ENCODE measurements at places on chromosomes 12 and 14.

GRCh38 chr12:76356071-76356470 is 7.9 kb upstream of the BBS10 start:
- no peak for DNase-seq

DNA sequence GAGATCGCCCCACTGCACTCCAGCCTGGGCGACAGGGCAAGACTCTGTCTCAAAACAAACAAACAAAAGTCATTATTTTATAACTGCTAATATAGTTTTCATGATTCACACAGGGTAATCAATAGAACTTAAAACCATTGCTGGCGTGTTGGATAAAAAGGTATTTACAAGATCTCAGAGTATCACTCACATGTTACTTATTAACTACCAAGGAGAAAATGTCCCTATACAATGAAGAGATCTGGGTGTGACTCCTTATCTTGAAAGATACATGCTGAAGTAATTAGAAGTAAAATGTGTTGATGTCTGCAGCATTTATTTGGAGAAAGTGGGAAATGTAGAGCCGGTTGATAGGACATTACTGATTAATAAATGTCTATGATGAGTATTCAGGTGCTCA is 57.3 kb upstream of the PIK3C2G start:
- no peak for DNase-seq

DNA sequence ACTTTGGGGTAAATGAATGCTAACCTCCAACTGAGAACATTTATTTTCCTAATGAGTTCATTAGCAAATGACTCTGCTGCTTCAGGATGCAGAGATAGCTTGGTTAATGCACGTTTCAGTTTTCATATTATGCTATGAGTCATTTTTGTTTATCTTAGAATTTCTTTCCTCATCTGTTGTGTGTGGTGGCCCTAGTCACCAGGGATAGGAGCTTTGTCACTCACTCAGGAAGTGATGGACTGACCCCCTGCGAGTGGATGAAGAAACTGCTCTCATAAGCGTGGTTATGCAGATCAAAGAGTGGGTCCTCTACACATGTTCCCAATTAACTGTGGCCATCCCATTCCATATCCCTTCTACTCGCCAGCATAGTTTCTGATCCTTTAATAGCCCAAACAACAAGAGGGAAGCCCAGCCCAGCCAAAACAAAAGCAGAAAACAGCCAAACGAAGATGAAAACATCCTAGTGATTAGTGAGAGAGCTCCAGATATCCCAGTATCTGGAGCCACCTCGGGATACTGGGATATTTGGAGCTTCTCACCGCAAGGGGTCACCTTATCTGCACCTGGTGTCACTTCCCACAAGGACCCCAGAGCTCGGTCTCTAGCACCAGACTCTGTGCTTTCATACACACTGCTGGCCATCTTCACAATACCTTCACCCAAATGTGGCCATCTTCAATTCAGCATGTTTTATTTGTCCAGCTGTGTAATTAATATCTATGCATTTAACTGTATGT is 8.6 kb downstream of the TC2N start:
- no peak for DNase-seq

DNA sequence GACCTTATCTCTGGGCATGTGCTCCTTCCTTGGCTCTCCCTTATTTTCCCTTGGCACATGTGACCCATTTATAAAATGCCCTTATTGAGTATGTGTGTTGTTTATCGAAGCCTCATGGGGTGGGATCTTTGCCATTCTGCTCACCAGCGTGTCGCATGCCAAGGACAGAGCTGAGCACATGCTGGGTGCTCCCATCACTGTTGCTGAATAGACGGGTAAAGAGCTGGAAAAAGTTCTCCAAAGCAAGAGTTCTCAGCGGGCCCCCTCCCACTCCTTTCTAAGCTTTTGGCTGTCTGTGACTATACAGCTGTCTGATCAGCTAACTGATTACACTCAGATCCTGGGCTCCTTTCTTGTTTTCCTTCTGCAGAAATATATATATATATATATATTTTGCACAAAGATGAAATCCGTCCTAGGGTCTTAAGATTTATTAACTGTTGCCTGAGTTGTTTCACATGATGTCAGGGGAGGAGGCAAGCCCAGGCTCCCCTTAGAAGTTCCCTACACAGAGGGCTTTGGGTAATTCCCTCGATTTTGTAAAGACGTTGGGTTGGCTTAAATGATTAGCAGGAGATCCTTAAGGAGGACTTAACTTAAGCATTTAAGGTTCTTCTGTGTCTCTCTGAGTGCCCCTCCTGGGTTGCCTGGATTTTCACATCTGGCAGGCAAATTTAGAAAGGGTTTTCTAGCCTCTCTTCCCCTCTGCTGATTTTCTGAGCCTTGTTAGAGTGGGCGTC is 71.6 kb downstream of the TMEM132C start:
- DNase-seq = no peak

- DNase-seq = peak; percentile 51
These were observed 10.8 kb downstream of the SUOX start for GRCh38 chr12:56007564-56008559.

DNA sequence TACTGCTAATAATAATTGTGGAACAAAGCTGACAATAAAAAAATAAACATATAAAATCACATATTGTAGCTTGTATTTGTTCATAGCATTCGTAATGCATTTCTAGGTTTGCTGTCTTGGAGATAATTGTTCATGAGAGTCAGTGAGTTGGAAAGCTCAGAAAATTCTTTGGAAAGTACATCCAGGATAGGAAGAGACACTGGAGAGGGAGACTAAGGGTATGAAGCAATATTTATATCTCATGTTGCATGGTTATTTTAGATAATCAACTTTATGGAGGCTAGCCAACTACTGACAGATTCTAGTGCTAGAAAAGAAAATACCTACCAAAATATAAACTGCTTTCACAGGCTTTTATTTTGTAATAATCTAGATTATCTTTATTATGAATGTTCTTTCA is 1095.2 kb downstream of the FSCB start:
- no peak for DNase-seq

DNA sequence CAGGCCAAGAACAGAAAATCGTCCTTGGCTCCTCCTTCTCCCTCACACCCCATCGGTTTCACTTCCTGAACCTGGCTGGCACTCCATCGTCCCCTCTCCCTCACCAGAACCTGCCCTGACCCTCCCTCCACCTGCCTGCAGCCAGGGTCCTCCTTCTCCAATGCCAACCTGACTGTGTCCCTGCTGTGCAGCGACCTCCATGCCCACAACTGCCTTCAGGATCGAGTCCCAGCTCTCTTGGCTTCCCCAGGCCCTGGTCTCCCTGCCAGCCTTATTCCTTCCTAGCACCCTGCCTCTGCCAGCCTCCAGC is 19.8 kb downstream of the HVCN1 start:
- peak; percentile 29 for DNase-seq

- no peak for DNase-seq
These were observed 208.8 kb downstream of the EPS8 start for GRCh38 chr12:15580431-15580830.

- no peak for DNase-seq
These were observed 55.3 kb downstream of the ELK3 start for GRCh38 chr12:96249196-96250118.

GRCh38 chr12:89103831-89104230 is 248.5 kb downstream of the DUSP6 start:
- no peak for DNase-seq

DNA sequence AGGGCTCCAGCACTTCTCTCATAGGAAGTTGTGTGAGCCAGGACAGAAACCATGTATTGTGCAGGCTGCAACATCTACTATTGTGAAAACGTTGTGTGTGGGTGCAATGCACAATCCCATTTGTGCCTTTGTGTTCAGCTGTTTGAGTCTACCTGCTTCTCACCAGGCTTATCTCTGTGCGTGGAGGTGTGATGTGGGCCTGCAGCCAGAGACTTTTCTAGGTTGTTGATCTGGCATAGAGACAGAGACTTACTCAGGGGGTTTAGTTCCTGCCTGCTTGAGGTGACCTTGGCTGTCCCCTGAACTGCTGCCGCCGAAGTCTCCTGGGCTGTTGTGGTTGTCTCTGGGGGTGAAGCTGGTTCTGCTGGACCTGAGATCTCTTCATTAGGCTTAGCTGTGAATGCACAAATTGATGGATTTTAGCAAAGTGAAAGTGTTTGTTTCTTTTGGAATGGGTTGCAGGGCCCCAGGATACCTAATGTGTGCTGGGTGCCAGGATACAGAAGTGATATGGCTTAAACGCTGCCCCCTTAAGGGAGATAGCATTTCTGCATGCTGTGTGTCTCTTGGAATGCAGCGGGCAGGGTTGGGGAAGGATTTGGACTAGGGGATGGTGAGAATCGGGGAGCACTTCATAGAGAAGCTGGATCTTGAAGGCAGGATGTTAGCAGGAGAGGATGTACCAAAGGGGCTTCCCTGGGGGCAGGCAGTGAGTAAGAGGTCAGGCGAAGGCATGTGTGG is 2.5 kb downstream of the LACRT start:
- no peak for DNase-seq

DNA sequence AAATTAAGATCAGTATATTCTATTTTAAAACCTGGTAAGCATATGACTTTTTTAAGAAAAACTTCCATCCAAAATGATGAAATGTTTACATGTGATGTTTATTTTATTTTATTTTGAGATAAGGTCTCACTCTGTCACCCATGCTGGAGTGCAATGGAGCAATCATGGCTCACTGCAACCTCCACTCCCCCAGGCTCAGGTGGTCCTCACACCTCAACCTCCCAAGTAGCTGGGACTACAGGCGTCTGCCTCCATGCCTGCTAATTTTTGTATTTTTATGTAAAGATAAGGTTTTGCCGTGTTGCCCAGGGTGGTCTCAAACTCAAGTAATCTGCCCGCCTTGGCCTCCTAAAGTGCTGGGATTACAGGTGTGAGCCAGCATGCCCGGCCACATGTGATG is 141.8 kb downstream of the ZFP36L1 start:
- DNase-seq = no peak

DNA sequence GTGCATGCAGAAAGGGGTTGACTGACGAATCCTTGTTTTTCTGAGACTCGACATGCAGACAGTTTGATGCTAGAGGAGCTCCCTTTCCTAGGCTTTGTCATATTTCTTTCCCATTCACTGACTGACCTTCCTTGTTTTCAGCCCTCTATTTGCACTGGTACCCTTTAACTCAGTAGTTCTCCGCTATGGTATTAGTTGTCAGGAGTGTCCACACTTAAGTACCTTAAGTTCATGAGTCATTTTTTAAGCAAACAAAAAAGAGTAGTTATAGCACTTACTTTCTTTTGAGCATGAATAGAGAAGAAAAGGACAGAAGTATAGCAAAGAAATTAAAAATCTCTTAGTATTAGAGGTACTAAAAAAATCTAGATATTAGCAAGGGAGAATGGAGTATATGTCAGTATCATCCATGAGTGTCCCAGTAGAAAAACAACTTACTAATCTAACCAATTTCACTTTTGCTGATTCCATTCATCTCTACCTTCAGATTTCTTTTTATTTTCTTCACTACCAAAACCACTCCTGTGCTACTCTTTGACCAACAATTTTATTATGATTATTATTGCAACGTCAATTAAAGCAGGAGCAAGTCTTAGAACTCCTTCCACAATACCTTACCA is 8.3 kb downstream of the ATP2B1 start:
- DNase-seq = no peak

DNA sequence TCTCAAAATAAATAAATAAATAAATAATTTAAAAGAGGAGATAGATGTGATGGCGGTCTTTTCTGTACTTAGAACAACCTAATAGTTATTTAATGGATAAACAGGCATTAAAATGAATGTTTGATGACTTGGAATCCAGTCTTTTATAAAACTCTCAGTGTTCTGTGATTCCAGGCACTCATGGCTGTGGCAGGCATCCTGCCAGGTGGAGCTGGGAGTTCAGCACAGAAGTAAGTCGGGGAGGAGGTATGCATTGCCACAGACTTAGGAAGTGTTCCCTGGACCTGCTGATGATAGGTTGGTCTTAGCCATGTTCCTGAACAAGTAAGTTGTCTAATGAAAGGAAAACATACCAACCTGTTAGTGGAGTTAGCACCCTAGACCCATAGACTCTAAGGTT is 126.3 kb downstream of the CACNA1C start:
- no peak for DNase-seq

DNA sequence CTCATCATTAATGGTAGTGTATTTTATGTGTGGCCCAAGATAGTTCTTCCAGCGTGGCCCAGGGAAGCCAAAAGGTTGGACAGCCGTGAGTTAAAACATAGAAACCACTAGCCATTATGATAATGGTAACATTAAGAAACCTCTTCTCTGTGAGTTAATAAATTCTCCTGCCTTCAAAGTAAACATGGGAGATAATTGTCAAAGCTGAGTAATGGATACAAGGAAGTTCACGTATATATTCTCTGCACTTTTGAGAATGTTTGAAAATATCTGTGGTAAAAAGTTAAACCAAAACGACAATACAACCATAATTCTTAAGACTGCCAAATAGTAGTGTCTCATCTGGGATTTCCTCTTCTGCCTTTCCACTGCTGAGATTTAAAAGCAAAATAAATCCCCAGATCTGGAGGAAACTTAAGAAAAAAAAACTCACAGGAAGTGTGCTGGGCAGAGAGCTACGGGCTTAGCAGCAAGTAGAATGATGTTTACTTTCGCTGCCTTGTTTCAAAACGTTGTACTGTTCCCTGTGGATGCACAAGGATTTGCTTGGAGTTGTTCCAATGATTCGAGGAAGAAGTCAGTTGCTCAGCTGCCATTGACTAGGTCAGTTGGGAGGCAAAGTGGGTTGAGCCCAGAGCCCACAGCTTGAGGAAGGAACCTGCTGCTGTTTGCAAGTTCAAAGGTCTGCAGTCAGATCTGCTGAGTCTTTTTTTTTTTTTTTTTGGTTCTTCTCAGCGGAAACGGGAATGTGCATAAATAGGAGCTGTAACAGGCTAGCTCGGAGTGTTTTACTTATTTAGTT is 1.7 kb downstream of the TPCN1 start:
- no peak for DNase-seq

DNA sequence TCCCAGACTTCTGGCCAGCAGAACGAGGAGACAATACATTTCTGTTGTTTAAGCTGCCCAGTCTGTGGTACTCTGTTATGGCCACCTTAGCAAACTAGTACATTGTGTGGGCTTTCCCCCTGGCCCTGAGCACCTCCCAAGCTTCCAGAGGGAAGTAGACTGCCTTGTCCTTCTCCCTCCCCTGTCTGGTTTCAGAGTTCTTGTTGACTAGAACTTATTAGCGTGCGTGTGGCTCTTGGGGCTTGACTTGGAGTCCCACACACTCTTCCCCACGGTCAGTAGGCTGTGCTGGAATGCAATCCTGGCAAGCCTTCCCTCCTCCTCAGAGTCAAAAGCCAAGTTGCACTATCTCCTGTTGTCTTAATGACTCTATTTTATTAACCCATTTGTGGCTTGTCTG is 27.7 kb downstream of the FBLN5 start:
- no peak for DNase-seq

DNA sequence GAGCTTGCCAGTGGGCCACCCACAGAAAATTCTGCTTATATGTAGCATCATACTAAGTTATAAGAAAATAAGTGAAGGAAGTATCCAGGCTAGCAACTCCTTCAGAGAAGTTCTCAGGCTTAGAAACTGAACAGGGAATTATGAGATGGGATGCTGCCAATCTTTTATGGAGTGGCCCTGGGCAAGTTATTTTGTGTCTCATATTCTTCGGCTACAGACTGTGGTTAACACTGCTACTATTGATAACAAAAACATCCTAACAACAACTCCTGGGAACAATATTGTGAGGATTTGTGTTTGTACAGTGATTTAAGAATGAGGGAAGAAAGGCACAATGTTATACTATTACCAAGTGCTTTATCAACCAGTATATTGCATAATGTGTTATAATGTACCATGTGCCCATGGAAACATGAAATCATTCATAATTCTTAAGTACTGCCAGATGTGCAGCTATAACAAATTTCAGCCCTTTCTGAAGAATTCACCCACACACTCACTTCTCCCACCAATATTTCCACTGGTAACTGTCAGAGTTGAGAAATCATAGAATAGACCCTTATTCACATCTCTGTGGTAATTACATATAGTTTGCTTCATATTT is 113.3 kb upstream of the SOX5 start:
- DNase-seq = no peak

GRCh38 chr12:83573671-83574070 is 887.0 kb downstream of the TMTC2 start:
- no peak for DNase-seq
